ENCODE measurements at places on chromosomes 2 and 18.
A peak's percentile ranks its signal among the peaks of the same experiment; 100 is the strongest.

- no peak for DNase-seq
Measured at GRCh38 chr2:119755906-119756305, 3.8 kb upstream of the PTPN4 start.

GRCh38 chr2:140275427-140275826 lies 1495.2 kb upstream of the NXPH2 start:
- DNase-seq: no peak

DNA sequence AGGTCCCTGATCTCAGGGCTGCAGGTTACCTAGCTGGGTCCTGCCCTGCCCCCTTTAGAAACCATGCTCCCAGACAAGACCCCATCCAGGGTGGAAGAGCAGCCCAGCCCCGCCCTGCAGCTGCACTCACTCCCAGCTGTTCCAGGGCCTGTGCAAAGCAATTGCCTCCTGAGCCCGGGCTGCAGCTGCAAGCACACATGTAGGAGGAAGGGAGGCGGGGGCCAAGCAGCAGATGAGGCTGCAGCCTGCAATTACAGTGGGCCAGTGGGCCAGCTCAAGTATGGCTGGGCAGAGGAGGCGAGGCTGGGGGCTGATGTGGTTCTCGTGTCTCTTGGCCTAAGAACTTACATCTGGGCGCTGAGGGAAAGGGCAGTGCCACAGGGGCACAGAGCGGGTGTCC lies 65.4 kb upstream of the TUBA3E start:
- DNase-seq: no peak

DNA sequence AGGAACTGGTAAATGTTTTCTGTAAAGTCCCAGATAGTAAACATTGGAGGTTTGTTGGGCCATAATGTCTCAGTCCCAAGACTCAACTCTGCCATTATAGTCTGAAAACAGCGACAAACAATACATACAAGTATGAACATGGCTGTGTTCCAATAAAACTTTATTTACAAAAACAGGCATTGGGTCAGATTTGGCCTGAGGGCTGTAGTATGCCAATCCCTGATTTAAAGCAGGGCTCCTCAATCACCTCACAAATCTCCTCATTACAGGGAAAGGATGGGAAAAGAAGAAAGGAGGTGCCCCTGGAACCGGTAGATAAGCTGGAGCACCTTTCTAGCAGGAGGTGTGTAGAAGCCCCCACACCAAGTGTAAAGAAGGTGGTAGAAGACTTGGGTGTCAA lies 48.9 kb upstream of the UPP2 start:
- no peak for DNase-seq

DNA sequence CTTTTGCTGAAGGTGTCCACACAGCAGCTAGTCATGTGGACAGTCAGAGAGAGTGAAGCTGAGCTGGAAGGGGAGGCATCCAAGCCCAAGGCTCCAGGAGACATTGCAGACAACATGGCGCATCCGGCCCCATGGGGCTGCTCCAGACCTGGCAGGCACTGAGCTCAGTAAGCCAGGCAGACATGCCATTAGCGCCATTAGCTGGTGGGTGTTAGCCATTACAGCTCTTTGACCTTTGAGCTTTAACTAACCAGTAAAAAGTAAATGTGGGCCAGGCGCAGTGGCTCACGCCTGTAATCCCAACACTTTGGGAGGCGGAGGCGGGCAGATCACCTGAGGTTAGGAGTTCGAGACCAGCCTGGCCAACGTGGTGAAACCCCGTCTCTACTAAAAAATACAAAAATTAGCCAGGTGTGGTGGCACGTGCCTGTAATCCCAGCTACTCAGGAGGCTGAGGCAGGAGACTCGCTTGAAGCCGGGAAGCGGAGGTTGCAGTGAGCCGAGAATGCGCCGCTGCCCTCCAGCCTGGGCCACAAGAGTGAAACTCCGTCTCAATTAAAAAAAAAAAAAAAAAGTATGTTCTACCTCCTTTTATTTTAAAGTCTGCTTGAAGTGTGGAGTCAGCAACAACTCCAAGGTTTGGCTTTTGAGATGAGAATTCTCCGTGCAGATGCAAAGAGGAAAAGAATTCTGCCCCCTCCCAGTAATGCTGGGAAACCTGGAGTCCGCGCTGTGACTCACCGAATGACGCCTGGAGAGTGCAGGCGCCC lies 69.4 kb downstream of the TWSG1 start:
- no peak for DNase-seq

- DNase-seq: no peak
Measured at GRCh38 chr18:7870855-7871254, 303.7 kb downstream of the PTPRM start.

GRCh38 chr2:219511547-219512325 lies 2.5 kb upstream of the ASIC4 start:
- no peak for DNase-seq

DNA sequence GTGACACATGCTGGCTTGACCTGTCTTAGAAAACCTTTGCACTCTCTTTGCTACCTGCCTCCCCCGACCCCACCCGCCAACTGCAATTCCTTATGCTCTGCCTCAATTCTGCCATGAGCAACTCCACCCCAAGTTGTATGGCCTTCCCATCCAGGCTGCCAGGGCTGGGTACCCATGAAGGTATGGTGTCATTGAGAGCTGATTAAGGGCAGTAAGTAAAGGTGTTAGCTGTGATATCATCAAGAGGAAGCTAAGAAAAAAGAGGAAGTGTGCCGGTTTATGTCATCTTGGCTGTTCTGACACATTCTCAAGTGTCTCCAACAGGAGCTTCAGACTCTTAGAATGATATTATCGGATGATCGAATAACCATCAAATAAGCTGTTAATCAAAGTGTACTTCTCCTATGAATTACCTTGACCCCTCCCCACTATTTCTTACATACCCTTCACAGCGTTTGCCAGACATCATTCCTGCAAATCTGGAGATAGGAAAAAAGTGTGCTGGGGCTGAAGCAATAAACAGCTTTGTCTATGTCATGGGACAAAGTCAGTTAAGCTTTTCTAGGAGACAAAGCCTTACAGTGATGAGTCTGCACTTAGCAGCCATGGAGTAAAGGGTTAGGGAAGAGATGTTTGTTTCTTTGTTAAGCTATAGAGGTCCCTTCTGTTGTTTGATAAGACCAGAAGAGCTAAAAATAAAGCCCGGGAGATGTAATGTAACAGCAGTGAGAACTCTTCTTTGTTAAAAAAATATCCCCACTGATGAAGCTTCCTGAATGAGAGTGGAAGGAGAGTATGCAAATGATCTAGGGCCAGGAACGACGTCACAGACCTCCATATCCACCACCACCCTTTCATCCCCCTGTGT lies 40.4 kb upstream of the SMAD2 start:
- DNase-seq: no peak

DNA sequence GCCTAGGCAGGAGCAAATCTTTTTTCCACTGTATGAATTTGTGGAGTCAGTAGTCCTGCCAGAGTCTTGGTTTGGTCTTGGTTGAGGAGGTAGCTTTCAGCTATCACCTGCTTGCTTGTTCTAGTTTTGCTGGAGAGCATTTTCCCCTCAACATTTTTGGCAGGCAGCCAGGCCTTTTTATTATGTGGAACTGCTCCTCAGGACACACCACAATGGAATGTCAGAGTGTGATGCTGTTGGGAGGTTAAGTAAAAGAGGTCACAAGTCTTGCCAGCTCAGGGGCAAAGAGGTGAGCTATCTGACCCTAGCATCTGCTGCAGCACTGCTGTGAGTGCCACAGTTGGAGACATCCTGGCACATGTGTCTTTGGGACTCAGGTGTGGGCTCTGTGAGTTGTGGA lies 258.0 kb downstream of the CNTNAP5 start:
- DNase-seq: no peak

DNA sequence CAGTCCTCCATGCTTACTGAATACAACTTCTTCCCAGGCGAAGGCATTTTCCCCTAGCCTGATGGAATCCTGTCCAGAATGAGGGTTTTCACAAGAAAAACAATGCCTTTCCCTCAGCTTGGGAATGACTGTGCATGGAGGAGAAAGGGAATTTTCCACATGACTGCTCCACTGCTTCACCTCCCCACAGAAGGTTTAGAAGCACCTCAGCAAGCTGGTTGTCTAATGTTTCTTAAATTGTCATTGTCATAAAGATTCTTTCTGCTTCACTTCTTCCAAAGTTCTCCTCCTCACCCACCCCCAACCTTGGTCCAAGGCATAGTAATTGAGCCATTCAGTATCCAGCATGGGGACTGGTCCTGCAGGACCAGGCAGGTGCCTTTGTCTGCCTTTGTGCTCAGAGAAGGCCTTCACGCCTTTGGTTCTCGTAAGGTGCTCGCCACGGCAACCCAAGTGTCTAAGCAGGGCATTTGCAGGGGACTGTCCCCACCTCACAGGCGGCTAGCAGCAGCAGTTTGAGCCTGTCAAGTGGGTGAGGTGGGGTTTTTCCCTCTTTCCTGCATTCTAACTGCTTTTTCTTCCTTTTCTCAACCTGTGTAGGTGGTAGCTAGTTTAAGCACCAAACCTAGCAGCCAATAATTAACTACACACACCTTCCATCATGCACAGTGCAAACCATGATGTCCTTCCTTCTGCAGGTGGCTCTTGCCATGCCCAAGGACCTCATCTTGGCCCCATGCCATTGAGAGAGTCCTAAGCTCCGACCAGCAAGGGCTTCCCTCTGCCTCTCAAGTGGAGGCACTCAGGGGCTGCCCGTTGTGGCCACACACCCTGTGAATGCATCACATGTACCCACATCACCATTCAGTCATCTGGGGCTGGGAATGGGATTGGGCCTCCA lies 65.7 kb upstream of the BCL2L11 start:
- DNase-seq: peak; percentile 47

GRCh38 chr2:13006829-13007717 lies 290.3 kb downstream of the TRIB2 start:
- DNase-seq: peak; percentile 72

DNA sequence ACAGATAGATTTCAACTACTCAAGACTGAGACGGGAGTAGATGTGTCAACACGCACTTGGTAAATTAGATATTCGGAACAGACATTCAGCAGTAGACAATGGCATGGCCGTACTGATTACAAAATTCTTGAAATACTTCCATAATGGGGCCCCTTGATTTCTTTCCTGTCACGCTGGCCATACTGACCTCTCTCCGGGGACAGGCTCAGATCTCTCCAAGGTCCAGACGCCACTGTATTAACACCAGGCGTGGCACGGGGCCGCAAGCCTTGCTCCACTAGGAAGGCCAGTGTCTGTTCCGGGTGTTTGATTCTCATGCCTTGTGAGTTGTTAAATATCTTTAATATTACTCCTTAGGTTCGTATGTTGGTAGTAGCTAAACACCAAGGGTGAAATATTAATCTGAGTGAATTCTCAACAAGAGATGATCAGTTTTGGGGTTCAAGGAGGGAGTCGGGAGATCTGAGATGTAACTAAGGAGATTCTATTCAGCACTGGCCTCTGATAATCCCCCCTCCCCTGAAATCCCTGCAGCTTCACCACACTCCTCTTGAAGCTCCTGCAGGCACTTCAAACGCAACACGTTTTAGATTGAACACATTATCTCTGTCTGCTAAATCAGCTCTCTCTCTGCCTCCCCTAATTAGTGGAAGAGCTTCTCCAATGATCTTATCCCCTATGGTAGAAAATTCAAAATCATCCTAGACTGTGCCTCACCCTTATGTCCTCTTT lies 2.2 kb upstream of the EHD3 start:
- DNase-seq: no peak

- no peak for DNase-seq
Measured at GRCh38 chr2:161085149-161085548, 75.1 kb upstream of the TANK start.

GRCh38 chr2:30235008-30235655 lies 3.8 kb downstream of the LBH start:
- DNase-seq: peak; percentile 72

- DNase-seq: no peak
Measured at GRCh38 chr2:128313091-128313836, 5.4 kb downstream of the HS6ST1 start.

GRCh38 chr2:211673133-211673905 lies 865.3 kb downstream of the ERBB4 start:
- no peak for DNase-seq

GRCh38 chr18:52570975-52571374 lies 231.0 kb downstream of the DCC start:
- no peak for DNase-seq

GRCh38 chr2:64779117-64779690 lies 125.5 kb upstream of the SERTAD2 start:
- DNase-seq: peak; percentile 4

- no peak for DNase-seq
Measured at GRCh38 chr18:56381196-56381595, 257.2 kb downstream of the TXNL1 start.
